Osteoblast (primary cell): ENCODE measurements at places on chromosomes 3 and 15. TPM values are rescaled to one million over a fixed set of nuclear protein-coding genes. Genes with fewer than 3 reads are reported as not detected.
A peak's percentile ranks its signal among the peaks of the same experiment; 100 is the strongest.

Gene STT3B
- 216 and 247 TPM in 2 replicates for total RNA-seq

Gene ERC2
- total RNA-seq: 0.36 TPM in 1 of 2 replicates, not detected in the other

Gene ZNF774
- total RNA-seq: 1.8 and 2.4 TPM in 2 replicates

Gene GOLGA6L4
- total RNA-seq: 1.5 and 1.8 TPM in 2 replicates

Gene DUOXA2
- total RNA-seq: not detected in 2 replicates

Gene THRB
- total RNA-seq: 0.36 and 0.88 TPM in 2 replicates

Gene ATP8B4
- total RNA-seq: 0.88 and 1.1 TPM in 2 replicates

DNA sequence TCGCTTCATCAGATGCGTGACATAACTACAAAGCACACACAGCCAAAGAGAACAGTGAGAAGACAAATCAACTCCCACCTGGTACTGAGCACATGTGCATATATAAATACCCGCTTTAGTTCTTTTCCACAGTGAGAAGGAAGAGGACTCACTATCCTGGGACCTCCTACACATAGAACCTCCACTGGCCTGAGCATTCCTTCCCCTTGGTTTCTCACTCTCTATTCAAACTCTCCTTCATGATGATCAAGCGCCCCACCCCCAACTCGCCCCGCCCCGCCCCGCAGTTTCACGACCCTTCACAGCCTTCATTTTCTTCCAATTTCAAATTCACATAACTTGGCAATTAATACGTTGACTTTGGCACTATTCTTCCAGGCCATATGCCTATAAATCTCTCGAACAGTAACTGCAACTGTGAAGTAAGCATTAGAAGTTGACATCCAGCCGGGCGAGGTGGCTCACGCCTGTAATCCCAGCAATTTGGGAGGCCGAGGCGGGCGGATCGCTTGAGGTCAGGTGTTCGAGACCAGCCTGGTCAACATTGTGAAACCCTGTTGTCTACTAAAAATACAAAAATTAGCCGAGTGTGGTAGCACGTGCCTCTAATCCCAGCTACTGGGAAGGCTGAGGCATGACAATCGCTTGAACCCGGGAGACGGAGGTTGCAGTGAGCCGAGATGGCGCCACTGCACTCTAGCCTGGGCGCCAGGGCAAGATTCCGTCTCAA, 1.1 kb downstream of the RPS17 start:
- peaks cover 35% of the 10 kb centered on the region for H3K36me3 ChIP-seq
- H3K4me3 ChIP-seq: peak overlapping the region; percentile 91
- H3K27me3 ChIP-seq: no peaks in the 10 kb centered on the region

DNA sequence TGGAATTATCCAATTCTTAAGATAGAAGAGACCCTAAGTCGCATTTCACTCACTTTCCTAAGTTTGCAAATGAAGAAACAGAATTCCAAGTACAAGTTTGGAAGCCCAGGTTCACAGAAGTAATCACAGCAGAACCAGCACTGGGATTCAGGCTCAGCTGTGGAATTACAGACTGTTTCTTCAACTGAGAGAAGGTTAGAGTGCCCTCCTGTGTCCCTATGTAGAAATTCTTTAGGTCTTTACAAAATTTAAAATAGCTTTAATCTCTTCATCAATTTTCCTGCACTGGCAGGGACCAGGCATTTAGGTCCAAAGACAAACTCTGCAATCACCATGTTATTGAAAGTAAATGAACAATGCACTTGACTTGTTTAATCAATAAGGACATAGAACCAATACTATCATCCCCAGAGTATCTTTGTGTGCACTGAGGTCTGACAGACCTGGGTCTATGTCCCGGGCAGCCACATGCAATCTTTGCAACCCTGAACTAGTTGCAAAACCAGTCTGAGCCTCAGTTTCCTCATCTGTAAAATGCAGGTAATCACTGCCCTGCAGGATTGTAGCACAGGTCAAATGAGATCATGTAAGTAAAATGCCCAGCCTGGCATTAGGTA, 96.3 kb upstream of the ZBED2 start:
- H3K4me1 ChIP-seq: peaks cover 37% of the 10 kb centered on the region
- no peaks in the 10 kb centered on the region for H3K36me3 ChIP-seq
- DNase-seq: peak; percentile 75
- no peaks in the 10 kb centered on the region for H3K27me3 ChIP-seq
- H3K27ac ChIP-seq: no peak overlapping the region

- H3K27me3 ChIP-seq: peaks cover 3% of the 10 kb centered on the region
- no peak overlapping the region for H3K27ac ChIP-seq
- DNase-seq: peak; percentile 58
- H3K4me3 ChIP-seq: no peak overlapping the region
These were observed 32.9 kb upstream of the APEH start for GRCh38 chr3:49641292-49641691.

- H3K36me3 ChIP-seq: no peaks in the 10 kb centered on the region
- H3K27ac ChIP-seq: no peak overlapping the region
- H3K4me1 ChIP-seq: peaks cover 33% of the 10 kb centered on the region
These were observed 18.1 kb upstream of the ATP13A3 start for GRCh38 chr3:194504861-194505260.

DNA sequence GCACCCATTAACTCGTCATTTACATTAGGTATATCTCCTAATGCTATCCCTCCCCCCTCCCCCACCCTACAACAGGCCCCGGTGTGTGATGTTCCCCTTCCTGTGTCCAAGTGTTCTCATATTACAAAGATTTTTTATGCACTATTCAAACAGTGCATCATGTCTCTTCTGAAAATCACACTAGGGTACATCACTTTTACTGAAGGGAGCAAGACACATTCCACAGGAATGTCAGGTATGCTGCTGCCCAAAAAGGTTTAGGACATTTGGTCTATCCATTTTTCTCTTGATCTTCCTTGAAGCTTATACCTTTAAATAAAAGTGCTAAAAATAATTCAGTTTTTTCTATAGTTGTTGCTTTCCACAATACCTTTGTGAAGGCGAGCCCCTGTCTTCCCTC, 9.2 kb upstream of the EPHA3 start:
- no peak overlapping the region for H3K4me3 ChIP-seq
- H3K36me3 ChIP-seq: no peaks in the 10 kb centered on the region
- no peak for DNase-seq

DNA sequence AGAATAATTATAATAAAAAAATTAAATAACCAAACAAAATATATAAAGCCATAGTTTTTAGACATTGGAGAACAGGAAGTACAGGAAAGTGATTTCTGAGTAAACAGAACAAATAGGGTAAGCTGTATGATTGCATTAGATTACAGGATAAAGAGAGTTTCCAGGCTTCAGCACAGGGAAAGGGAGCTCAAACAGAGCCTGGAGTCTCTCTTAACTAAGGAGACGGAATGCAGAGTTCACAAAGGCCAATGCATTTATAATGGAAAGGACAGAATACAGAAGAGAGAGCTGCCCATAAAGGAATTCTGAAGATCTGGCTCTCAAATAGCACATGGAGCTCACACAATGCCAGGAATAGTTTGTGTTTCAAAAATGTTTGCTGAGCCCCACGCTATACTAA, 42.0 kb upstream of the OTOL1 start:
- H3K27me3 ChIP-seq: no peaks in the 10 kb centered on the region
- H3K27ac ChIP-seq: no peak overlapping the region
- DNase-seq: no peak
- H3K4me3 ChIP-seq: no peak overlapping the region
- H3K4me1 ChIP-seq: no peaks in the 10 kb centered on the region
- no peaks in the 10 kb centered on the region for H3K36me3 ChIP-seq

- H3K27ac ChIP-seq: no peak overlapping the region
- peaks cover 26% of the 10 kb centered on the region for H3K27me3 ChIP-seq
- H3K4me1 ChIP-seq: no peaks in the 10 kb centered on the region
- H3K36me3 ChIP-seq: no peaks in the 10 kb centered on the region
- no peak overlapping the region for H3K4me3 ChIP-seq
These were observed 43.9 kb downstream of the ADCY5 start for GRCh38 chr3:123405021-123405420.

DNA sequence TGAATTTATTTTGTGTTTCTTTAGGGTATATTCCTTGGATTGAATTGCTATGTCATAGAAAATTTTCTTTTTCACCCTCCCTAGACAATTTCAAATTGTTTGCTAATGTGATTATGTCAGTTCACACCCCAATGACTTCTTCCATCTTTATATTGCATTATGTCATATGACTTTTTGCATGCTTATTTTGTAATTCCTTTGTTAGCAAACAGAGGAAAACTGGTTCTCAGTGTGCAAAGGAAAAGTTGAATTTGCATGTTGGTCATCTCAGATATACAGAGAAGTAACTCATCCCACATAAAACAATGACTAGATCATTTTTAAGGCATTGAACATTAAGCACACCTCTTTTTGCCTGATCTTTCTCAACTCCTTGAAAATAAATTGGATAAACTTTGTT, 3.3 kb upstream of the RNF13 start:
- H3K4me3 ChIP-seq: no peak overlapping the region
- no peaks in the 10 kb centered on the region for H3K27me3 ChIP-seq
- no peak for DNase-seq

- DNase-seq: no peak
- H3K27ac ChIP-seq: no peak overlapping the region
- no peak overlapping the region for H3K4me3 ChIP-seq
- H3K36me3 ChIP-seq: peaks cover 9% of the 10 kb centered on the region
- no peaks in the 10 kb centered on the region for H3K27me3 ChIP-seq
These were observed 3.3 kb downstream of the LRRK1 start for GRCh38 chr15:100922192-100923040.

GRCh38 chr15:63332367-63333124, 49.1 kb downstream of the CA12 start:
- peaks cover 45% of the 10 kb centered on the region for H3K36me3 ChIP-seq
- peak overlapping the region; percentile 62 for H3K27ac ChIP-seq
- peaks cover 13% of the 10 kb centered on the region for H3K4me1 ChIP-seq
- H3K27me3 ChIP-seq: no peaks in the 10 kb centered on the region
- peak; percentile 93 for DNase-seq

- H3K27me3 ChIP-seq: peaks cover 5% of the 10 kb centered on the region
- DNase-seq: no peak
- H3K4me3 ChIP-seq: no peak overlapping the region
- no peak overlapping the region for H3K27ac ChIP-seq
- no peaks in the 10 kb centered on the region for H3K4me1 ChIP-seq
These were observed 51.8 kb upstream of the RFX7 start for GRCh38 chr15:56295433-56295832.

DNA sequence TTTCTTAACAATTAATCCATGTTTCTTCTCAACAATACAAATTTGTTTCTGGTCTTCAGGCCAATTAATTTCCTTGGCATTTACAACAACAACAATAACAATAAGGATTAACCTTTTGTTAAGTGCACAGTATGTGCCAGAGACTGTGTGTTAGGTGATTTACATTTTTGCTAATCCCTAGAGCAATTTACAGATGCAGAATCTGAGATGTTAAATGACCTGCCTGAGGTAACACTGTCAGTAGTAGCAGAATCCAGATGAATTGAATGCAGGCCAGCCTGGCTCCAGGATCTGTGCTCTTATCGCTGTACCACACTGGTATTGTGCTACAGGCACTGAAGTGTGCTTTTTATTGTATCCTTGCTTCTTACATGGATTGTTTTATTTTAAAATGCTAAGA, 122.2 kb downstream of the MEIS2 start:
- no peaks in the 10 kb centered on the region for H3K27me3 ChIP-seq
- H3K27ac ChIP-seq: no peak overlapping the region
- H3K4me3 ChIP-seq: no peak overlapping the region
- no peak for DNase-seq
- no peaks in the 10 kb centered on the region for H3K36me3 ChIP-seq

DNA sequence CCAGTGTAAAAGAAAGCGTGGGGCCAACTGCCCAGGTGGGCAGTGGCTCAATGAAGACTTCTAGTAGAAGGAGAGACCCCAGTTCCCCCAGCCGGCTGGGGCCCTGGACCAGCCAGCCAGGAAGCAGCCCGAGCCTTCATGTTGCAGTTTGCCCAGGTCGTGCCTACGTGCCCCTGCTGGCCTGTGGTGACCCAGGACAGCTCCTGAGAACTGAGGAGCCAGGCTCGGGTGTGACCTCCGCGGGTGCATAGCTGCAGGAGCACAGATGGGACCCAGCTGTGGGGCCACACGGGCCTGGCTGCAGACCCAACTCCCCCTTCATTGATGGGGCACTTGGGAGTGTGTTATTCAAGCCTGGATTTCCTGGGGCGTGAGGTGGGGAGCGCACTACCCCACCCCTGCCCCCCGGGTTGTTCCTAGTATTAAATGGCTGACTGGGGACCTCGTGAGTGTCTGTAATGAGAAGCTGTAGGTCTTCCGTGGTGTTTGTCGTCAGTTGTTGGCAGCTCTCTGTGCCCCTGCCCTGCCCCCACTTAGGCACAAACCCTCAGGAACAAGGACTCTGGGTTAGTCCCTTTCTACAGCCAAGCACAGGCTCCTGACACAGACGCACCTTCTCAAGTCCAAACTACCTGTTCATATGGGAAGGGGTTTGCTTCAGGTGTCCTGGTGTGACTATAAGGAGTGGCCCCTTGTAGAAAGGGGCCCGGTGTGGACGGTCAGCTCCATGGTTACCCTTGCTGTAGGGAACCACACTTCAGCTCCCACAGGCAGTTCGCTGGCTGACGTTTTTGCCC, 39.1 kb downstream of the IDH2 start:
- no peak overlapping the region for H3K4me3 ChIP-seq
- H3K27me3 ChIP-seq: no peaks in the 10 kb centered on the region
- no peak for DNase-seq
- H3K27ac ChIP-seq: no peak overlapping the region
- H3K36me3 ChIP-seq: peaks cover 3% of the 10 kb centered on the region
- no peaks in the 10 kb centered on the region for H3K4me1 ChIP-seq

DNA sequence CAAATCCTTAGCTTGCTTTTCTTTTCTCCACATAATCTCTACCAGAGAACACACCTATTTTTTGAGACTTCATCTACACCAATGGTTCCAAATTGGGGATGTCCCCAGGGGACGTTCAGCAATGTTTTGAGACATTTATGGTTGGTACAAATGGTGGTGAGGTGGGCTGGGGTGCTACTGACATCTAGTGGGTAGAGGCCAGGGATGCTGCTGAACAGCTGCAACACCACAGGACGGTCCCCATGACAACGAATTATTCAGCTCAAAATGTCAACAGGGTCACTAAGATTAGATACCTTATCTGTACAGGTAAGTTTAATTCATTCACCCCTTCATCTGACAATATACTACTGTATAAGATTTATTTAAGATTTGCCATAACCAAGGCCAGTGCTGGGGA, 14.4 kb downstream of the GK5 start:
- no peak overlapping the region for H3K4me3 ChIP-seq
- peak overlapping the region; percentile 83 for H3K27ac ChIP-seq
- H3K36me3 ChIP-seq: peaks cover 15% of the 10 kb centered on the region
- no peak for DNase-seq
